NCI-H1436 treated with DMSO at 0.1 percent for 48 hours (cell line): ENCODE measurements at places on chromosomes 5 and 9.
A peak's percentile ranks its signal among the peaks of the same experiment; 100 is the strongest.

GRCh38 chr5:115452536-115453235, 91.9 kb downstream of the FEM1C start:
- no peak for DNase-seq

- no peak for DNase-seq
Measured at GRCh38 chr9:108631496-108632285, 224.1 kb downstream of the ACTL7B start.

- DNase-seq, result no peak
Measured at GRCh38 chr9:127059030-127059429, 63.4 kb downstream of the ANGPTL2 start.

- DNase-seq, result peak; percentile 31
Measured at GRCh38 chr5:141560151-141560550, 58.6 kb downstream of the DIAPH1 start.
